ENCODE measurements at places on chromosomes 11 and 22.

- DNase-seq: no peak
These were observed 620 bp upstream of the ATG2A start for GRCh38 chr11:64917663-64917995.

- DNase-seq: no peak
These were observed 1.6 kb upstream of the MCAM start for GRCh38 chr11:119318240-119319135.

DNA sequence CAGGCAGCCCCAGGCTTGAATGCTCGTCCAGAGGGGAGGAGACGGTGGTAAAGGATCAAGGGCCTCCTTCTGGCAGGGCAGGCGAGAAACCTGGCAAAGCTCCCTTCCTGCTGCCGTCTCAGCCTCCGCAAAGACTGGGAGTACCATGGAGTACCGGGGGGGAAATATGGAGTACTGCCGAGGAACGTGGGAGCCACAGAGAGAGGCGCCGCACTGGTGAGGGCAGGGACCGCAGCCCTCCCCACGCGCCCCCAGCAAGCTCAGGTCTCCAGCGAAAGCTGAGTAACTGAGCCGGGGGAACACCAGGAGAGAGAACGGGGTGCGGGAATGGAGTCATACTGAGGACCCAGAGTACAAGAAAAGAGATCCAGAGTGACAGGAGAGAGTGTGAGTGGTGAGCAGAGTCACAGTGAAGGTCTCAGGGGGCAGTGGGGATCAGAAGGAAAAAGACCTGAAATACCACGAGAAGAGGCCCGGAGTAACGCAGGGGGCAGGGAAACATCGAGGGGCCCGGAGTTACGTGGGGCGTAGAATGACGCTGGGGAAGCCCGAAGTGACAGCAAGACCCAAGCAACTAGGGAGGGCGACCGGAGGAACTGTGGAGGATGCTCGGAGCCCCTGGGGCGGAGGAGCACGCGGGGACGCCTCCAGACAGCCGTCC lies 740 bp downstream of the EML3 start:
- peak; percentile 65 for DNase-seq

GRCh38 chr11:89521294-89521693 lies 30.1 kb upstream of the NOX4 start:
- DNase-seq: no peak

DNA sequence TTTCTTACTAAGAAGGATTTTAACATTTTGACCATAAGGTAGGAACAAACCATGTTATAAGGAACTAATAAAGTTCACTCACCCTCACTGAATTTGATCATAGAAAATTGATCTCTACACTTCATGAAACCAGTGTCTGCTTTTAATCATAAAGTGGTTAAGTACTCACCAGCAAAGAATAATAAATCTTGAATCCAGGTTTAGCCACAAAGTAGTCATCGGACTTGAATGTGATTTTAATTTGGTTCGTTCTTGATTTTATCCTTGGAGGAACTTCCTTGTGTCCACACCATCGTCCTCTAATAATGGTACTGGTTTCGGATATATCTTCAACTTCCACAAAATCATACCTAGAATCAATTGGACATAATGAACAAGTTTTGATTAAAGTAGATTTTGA lies 40.5 kb upstream of the DDI1 start:
- DNase-seq: no peak

DNA sequence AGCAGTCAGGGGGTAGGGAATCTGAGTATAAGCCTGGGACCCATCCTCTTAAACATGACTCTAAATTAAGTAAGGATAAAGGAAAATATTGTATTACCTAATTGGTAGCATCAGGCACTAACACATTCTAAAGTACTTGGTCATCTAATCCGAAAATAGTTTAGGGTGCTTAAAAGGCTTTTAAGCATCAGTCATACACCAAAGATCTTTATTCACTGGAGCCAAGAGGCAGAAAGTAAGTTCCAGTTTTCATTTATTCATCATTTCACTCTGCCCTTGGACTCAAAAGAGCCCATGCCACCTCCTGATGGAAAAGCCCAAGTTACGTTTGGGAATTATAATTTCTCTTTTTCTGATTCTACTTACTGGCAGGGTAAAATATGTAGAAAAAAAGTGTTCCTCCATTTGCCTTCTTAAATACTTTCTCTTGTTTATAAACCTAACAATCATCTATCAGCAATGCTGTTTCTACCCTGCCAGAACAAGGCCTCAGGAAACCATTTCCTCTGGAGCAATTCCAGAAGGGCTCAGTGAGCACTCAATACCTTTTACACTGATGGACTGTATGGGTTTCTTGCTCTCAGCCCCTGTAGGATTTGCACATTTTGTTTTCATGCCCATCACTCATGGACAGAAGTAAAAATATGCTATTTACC lies 120.1 kb upstream of the SLC5A12 start:
- DNase-seq: no peak

DNA sequence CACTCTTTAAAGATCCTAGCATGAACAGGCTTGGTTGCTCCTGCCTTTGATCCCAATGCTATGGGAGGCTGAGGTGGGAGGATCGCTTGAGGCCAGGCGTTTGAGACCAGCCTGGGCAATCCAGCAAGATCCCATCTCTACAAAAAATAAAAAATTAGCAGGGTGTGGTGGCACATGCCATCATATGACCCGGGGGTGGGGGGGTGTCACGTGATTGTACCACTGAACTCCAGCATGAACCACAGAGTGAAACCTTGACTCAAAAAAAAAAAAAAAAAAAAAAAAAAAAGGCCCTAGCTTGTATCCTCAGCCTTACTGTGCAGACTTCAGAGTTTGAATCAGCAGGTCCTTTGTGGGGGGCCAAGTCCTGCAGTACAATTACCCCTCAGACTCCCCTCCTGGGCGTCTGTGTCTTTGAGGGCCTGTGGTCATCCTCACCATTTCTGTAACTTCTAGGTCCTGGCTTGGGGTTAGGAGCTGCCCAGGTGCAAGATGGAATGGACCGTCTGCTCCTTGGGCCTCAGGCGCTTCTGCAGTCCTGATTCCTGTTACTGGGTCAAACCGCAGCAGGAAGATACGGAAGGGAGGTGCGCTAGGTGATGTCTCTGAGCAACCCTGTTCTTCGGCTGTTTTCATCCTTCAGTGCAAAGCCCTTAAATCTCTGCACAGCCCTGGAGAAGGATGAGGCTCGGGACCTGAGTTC lies 208.1 kb downstream of the CTTN start:
- DNase-seq: no peak

- no peak for DNase-seq
These were observed 34.4 kb downstream of the RELT start for GRCh38 chr11:73410627-73411026.

DNA sequence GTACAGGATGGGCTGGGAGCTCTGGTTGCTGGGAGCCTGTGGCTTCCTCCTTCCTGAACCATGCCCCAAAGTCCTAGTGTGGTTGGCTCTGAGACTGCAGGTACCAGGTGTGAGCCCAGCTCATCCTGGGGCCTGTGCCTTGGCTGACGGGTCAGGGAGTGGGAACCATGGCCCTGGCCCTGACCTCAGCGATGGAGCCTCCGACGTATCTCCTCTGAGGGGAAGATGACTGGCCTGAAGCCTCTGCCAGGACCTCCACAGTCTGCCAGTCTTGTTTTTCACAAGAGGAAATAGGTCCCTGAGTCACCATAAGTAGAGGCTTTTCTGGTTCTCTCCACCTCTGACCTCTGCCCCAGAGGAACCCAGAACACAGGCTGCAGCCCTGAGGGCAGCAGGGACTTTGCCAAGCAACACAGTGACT lies 3.4 kb downstream of the RCE1 start:
- no peak for DNase-seq

GRCh38 chr11:76910620-76911414 lies 50.1 kb downstream of the ACER3 start:
- no peak for DNase-seq

- DNase-seq: no peak
These were observed 83.1 kb downstream of the TBC1D22A start for GRCh38 chr22:46845296-46846149.

DNA sequence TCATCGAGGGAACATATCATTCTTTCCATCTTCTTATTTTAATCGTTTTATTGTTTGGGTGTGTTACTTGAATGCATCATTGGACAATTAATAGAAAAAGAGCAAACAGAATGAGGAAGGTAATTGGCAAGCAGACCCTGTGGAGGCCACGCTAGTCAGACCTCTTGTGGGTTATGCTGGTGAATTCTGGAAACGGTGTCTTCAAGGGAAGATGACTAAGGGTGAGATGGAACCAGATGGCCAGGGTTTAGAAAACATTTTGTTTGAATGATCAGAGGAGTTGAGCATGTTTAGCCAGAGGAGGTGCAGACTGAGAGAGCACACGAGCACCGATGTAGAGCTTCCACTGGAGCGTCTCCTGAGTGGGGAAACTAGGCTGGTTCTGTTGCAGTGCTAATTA lies 8.5 kb downstream of the ST14 start:
- DNase-seq: no peak

DNA sequence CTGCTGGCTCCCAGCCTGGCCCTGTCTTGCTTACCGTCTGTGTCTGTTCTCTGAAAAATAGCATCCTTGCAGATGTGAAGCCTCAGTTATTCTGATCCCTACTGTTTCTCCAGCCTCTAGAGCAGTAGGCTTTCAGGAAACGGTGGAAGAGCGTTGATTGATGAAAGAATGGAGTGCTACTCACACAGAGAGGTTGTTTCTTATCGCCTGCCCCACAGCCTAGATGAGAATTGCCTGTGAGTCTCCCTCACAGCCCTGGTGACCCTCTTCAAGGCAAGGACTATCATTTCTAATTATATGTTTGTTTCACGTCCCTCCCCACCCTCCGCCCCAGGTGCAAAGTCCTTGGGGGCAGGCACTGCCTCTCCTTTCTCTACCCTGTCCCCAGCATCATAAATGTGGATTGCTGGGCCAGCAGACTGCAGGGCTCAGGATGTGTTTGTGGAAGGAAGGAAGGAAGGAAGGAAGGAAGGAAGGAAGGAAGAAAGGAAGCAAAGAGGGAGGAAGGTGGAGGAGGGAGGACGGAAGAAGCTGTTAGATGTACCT lies 575.3 kb upstream of the B3GAT1 start:
- no peak for DNase-seq

- no peak for DNase-seq
These were observed 181.2 kb upstream of the API5 start for GRCh38 chr11:43130616-43131015.

- no peak for DNase-seq
These were observed 86.2 kb downstream of the RPL27A start for GRCh38 chr11:8768625-8769333.

DNA sequence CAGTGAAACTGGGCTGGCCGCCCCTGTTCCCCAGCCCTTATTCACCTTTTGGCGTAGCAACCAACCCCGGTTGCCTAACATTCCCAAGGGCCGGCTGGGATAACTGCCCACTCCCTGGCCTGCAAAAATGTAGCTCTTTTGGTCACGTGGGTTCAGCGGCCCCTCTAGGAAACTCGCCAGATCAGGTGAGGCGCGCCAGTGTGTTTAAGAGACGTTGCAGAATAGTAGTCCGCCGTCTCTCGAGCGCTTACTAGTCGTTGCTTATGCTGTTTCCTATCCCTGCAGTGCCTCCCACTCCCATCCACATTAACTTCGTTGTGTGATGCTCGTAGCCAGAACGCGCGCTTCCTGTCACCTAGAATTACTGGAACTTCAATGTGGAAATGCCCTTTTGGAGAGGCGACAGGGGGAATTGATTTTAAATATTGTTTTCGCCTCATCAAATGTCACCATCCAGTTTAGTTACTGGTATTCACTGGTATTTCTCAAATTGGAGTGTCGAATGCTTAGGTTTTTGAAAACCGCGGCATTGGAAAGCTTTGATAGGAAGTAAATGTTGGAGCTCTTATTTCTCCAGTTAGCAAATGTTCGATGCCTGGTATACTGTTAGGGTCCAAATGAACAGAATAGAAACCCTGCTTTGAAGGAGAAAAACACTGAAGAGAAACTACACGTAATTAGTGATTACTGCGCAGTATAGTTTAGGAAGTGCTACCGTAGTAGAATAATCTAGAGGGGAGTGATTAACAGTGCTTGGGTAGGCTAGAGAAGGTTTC lies 823 bp downstream of the CEP57 start:
- peak; percentile 54 for DNase-seq

GRCh38 chr22:25545672-25546071 lies 18.8 kb upstream of the GRK3 start:
- no peak for DNase-seq

- no peak for DNase-seq
These were observed 20.6 kb downstream of the FLRT1 start for GRCh38 chr11:64056213-64056785.

GRCh38 chr11:126190792-126191191 lies 20.7 kb downstream of the RPUSD4 start:
- DNase-seq: no peak

DNA sequence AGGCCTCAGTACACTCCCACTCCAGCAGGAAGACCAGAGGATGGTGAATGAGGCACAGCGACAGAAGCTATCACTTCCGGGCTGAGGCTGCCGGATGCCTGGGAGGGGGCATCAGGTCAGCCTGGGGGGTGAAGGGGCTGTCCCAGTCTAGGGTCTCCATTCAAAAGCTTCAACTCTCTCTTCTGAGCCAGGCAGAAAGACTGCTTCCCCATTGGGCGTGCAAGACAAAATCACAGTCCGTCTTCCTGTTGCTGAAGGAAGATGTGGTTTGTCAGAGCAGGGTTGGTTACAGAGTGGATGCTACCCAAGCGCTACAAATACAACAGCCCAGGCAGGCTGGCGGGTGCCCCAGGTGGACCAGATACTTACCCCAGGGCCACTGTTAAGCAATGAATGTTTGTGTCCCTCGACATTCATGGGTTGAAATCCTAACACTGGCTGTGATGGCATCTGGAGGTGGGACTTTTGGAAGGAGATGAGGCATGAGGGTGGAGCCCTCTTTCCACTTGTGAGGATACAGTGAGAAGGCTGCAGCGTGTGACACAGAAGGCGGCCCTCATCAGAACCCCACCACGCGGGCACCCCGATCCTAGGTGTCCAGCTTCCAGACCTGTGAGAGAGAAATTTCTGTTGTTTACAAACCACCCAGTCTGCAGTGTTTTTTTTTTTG lies 12.0 kb downstream of the UPK3A start:
- DNase-seq: peak; percentile 17

DNA sequence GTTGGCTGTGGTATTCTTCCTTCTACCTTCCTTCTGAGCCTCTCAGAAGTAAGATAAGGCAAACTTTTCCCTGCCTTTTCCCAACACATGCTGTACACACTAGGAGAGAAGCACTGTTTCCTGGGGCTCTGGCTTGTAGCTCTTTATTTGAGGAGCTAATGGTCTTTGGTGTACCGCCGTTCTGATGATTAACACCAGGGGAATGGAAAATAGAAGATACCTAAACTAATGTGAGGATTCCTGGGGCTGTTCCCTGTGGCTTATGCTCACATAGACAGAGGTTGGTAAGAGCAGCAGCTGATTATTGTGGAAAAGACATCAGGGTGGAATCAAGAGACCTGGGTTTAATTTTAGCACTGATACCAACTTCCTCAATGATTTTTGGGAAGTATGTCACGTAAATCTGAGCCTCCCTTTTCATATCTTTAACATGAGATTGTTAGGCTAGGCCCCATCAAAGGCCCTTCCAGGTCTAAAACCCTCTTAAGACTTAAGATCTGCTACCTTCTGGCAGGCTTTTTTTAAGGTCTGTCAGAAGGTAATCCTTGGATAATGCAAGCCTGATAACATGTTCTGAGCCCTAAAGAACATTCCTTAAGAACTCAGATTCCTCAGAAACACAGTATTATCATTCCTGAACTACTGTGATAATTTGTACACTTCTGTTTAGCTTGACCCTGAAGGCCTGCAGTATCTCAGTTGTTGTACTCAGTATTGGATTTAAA lies 24.8 kb upstream of the RCE1 start:
- no peak for DNase-seq

All from activated naive CD4-positive, alpha-beta T cell treated with anti-CD3 and anti-CD28 coated beads, Interleukin-2, amount 50 U/mL, for 16 hours (primary cell).